ENCODE measurements at places on chromosomes 6 and 20. TPM values are rescaled to one million over a fixed set of nuclear protein-coding genes. Genes with fewer than 3 reads are reported as not detected.

DNA sequence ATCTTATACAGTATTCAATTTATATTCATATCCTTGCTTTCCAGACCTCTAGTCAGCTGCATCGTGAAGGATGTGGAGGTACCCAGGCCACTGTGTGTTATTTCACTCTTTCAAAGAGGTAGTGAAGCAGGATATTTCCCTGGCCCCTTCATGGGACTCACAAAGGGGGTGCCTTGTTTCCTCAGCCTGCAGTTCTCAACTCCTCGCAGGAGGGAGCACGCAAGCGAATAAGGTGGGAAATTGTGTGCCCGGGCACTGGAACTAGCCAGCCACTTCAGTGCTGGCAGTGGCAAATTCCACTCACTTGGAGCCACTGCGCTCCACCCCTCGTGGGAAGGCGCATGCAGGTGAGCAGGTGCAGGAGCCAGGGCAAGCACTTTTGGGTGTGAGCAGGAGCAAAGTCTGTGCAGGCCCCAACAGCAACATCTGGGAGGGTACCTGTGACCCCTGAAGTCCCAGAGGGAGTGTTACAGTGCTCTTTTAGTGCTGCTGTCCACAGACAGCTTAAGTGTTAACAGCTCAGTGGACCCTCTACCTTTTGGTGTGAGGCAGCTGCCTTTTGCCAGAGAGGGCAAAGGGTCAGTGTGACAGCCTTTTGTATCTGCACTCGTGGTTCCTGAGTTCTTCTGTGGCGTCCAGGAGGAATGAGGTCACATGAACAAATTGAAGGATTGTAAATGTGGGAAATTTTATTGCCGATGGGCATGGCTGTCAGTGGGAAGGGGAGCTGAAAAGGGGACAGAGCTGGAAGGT lies 49.4 kb upstream of the FAM135A start:
- DNase-seq = no peak

CCN2 gene
- 14.4 TPM for total RNA-seq

EFCAB8 gene
- total RNA-seq = not detected

GRCh38 chr6:41621367-41621766 lies 16.9 kb upstream of the MDFI start:
- DNase-seq = no peak

- no peak for DNase-seq
These were observed 48.6 kb upstream of the COL9A1 start for GRCh38 chr6:70351461-70351860.

OLIG3 gene
- total RNA-seq = not detected

DNA sequence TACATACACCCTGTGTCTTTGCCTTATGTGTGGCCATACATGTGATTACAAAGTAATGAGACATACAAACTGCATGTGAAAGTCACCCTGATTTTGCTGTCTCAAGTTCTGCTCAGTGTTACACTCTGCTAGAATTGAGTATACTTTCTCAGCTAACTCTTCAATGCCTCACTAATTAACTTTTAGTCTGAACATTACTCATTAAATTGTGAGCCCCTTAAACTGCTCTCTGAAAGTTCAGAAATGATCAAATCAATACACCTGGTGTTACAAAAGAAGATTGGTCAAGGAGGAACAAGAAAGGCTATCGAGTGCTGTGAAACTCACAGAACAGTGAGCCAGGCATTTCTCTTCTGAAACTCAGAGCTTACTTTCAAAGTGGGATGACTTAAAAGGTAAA lies 71.3 kb downstream of the MKKS start:
- DNase-seq = no peak

Measured in gastrocnemius medialis (tissue), 4 donors.